ENCODE measurements at places on chromosomes 2 and 18.

- DNase-seq, result no peak
- H3K27me3 ChIP-seq, result peaks cover 66% of the 10 kb centered on the region
- H3K4me1 ChIP-seq, result peaks cover 8% of the 10 kb centered on the region
- no peak overlapping the region for H3K4me3 ChIP-seq
- no peak overlapping the region for H3K27ac ChIP-seq
- no peaks in the 10 kb centered on the region for H3K36me3 ChIP-seq
Measured at GRCh38 chr18:49617865-49618264, 56.0 kb downstream of the LIPG start.

- peak; percentile 23 for DNase-seq
- H3K36me3 ChIP-seq, result no peaks in the 10 kb centered on the region
- no peak overlapping the region for H3K27ac ChIP-seq
- H3K4me3 ChIP-seq, result no peak overlapping the region
Measured at GRCh38 chr18:21735452-21736015, 5.1 kb upstream of the MIB1 start.

- no peaks in the 10 kb centered on the region for H3K4me1 ChIP-seq
- DNase-seq, result no peak
- H3K36me3 ChIP-seq, result peaks cover 18% of the 10 kb centered on the region
- no peak overlapping the region for H3K27ac ChIP-seq
Measured at GRCh38 chr2:232741294-232741693, 35.1 kb downstream of the KCNJ13 start.

DNA sequence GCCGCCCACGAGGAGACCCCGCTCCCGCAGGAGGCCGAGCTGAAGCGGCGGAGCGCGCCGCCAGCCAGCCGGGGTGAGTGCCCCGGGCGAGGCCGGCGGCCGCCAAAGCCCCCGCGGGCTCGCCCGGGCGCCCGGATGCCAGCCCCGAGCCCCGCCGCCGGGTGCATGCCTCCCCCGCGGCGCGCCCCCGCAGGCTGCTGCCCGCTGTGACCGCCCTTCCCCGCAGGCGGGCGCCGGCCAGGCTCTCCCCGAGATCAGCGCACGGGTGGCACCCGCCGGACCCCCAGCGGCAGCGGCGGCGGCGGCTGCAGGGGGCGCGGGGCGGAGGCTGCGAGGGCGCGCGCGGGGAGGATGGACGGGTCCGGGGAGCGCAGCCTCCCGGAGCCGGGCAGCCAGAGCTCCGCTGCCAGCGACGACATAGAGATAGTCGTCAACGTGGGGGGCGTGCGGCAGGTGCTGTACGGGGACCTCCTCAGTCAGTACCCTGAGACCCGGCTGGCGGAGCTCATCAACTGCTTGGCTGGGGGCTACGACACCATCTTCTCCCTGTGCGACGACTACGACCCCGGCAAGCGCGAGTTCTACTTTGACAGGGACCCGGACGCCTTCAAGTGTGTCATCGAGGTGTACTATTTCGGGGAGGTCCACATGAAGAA is 470 bp downstream of the KCNF1 start:
- peaks cover 53% of the 10 kb centered on the region for H3K27me3 ChIP-seq
- peak overlapping the region; percentile 60 for H3K4me3 ChIP-seq
- no peak overlapping the region for H3K27ac ChIP-seq
- H3K36me3 ChIP-seq, result no peaks in the 10 kb centered on the region
- peaks cover 10% of the 10 kb centered on the region for H3K4me1 ChIP-seq
- no peak for DNase-seq

DNA sequence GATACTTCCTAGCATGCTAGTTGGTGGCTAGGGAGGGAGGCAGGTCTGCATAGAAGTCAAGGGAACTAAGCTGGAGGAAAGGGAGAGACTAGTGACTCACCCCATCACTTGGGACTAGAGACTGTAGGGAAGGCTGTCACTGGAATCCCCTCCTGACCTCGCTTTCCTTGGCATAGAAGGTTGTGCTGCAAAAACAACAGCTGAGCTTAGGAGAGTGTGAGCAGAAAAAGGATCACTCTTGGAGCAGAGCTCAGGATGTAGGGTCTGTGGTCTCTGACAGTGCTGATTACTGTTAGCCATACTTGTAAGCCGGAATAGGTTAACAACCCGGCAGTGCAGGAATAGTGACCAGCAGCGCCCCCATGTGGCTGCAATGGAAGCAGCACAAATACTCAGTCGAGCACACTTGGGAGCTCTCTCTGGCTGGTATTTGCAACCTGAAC is 66.9 kb upstream of the SMAD2 start:
- no peak for DNase-seq
- H3K4me1 ChIP-seq, result peaks cover 7% of the 10 kb centered on the region
- H3K4me3 ChIP-seq, result no peak overlapping the region
- H3K27ac ChIP-seq, result no peak overlapping the region

- no peaks in the 10 kb centered on the region for H3K4me1 ChIP-seq
- no peak overlapping the region for H3K4me3 ChIP-seq
- no peak for DNase-seq
- no peaks in the 10 kb centered on the region for H3K36me3 ChIP-seq
Measured at GRCh38 chr2:6497048-6497447, 368.7 kb downstream of the CMPK2 start.

GRCh38 chr18:68803356-68803755 is 5.5 kb downstream of the CCDC102B start:
- H3K27me3 ChIP-seq, result no peaks in the 10 kb centered on the region
- no peaks in the 10 kb centered on the region for H3K36me3 ChIP-seq
- peak overlapping the region; percentile 59 for H3K27ac ChIP-seq

DNA sequence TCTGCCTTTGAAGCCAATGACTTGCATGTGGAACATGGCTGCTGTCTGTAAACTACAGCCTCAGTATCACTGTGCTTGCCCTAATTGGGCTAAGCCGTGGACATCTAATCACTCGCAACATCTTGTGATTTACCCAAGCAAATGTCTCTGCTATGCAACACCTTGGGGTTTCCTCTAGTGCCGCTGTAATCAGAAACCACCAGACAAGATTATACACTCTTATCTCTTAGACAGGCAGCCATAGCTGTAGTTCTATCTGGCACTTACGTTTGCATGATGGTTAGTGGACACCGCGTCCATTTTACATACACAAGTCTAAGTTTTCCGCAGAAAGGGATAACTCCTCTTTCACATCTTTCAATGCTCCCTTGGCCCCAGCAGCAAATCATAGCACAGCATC is 204.3 kb upstream of the CCDC68 start:
- no peaks in the 10 kb centered on the region for H3K4me1 ChIP-seq
- no peak for DNase-seq
- H3K27me3 ChIP-seq, result no peaks in the 10 kb centered on the region
- no peak overlapping the region for H3K4me3 ChIP-seq
- no peak overlapping the region for H3K27ac ChIP-seq
- no peaks in the 10 kb centered on the region for H3K36me3 ChIP-seq

- no peak overlapping the region for H3K4me3 ChIP-seq
- H3K27ac ChIP-seq, result no peak overlapping the region
- no peaks in the 10 kb centered on the region for H3K36me3 ChIP-seq
Measured at GRCh38 chr2:75022516-75022915, 64.1 kb downstream of the POLE4 start.

GRCh38 chr2:120300385-120300784 is 45.6 kb upstream of the INHBB start:
- peaks cover 46% of the 10 kb centered on the region for H3K36me3 ChIP-seq
- no peak overlapping the region for H3K27ac ChIP-seq
- no peaks in the 10 kb centered on the region for H3K27me3 ChIP-seq
- no peak for DNase-seq
- H3K4me3 ChIP-seq, result no peak overlapping the region

GRCh38 chr2:2647141-2647541 is 316.1 kb upstream of the MYT1L start:
- DNase-seq, result no peak
- H3K27ac ChIP-seq, result no peak overlapping the region
- H3K4me1 ChIP-seq, result peaks cover 4% of the 10 kb centered on the region
- no peaks in the 10 kb centered on the region for H3K36me3 ChIP-seq
- no peak overlapping the region for H3K4me3 ChIP-seq

DNA sequence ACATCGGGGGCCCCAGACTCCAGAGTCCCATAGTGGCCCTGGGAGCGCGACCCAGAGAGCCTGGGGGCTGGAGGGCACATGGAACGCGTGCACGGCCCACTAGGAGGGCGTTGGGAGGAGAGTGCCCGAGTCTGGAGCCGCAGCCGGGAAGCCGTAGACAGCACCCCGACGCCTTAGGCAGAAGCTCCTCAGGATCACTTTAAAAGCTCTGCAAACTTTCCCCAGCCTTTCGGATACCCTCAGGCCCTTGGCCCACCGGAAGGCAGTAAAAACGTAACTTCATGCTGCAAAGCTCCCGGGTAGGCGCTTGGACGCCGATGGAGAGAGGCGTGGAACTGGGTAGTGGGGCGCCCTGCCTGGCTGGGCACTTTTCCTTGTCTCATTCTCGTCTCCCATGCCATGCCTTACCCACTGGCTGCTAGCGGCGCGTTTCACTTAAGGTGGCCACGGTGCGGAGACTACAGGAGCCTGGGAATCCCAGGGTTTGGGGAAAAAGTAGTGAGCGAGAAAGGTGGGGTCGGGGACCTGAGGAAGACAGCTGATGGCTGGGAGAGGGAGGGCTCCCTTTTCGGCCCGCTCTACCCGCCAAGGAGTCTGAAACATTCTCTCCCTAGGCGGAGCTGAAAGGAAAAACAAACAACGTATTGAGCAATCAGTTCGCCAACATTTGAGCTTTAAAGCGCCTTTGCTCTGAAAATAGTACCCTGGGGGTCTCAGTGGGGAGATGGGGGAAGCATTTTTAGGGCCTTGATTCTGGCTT is 141.8 kb downstream of the MEIS1 start:
- H3K4me3 ChIP-seq, result peak overlapping the region; percentile 66
- no peak overlapping the region for H3K27ac ChIP-seq

DNA sequence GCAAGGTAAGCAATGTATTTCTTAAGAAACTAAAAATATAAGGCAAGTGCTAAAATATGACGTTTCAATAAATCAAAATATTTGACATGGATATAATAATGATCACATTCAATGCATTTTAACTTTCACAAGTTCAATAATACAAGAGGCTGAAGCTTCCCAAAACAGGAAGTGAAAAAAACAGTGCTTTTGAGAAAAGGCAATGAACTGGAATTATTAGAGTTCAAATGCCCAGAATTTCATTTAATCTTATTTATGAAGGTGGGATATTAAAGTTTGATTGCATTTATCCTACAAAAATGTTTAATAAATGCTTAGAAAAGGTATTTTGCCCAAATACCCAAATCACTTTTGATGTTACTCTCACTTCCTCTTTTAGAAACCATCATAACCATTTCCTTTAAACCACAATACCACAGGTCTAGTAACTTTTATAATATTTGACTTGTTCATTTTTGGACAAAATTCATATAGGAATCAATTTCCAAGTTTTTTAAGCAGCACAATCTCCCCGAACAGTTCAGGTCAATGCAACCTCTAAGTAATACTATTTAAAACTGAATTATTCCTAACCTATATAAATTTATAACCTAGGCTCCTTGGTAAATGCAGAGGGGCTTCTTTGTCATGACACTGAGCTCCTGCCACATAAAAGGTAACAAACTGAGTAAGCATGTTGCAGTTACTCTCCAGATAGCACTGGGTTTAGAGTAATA is 2.1 kb downstream of the NCKAP1 start:
- H3K36me3 ChIP-seq, result no peaks in the 10 kb centered on the region
- H3K27ac ChIP-seq, result peak overlapping the region; percentile 98
- no peaks in the 10 kb centered on the region for H3K27me3 ChIP-seq
- no peak for DNase-seq

- peaks cover 22% of the 10 kb centered on the region for H3K4me1 ChIP-seq
- peak overlapping the region; percentile 90 for H3K27ac ChIP-seq
- no peaks in the 10 kb centered on the region for H3K36me3 ChIP-seq
- H3K27me3 ChIP-seq, result no peaks in the 10 kb centered on the region
Measured at GRCh38 chr2:8004250-8004681, 677.6 kb upstream of the ID2 start.

DNA sequence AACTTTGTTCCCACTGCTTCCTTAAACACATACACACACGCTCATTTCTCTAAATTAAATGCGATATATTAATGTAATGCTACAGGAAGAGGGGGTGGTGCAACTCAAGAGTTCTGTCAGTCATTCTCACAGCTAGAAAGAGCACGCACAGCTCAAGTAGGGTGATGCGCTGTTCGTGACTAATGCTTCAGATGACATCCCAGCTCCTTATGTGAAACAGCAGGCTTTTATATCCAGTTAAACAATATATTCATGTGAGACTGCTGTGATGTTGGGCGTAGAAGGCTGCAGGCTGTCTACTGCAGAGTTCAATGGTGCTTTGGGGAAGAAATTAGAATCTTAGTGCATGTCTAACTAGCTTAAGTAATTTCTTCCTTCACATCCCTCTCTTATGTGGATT is 912.6 kb upstream of the FSHR start:
- H3K27me3 ChIP-seq, result no peaks in the 10 kb centered on the region
- H3K4me1 ChIP-seq, result peaks cover 30% of the 10 kb centered on the region
- H3K4me3 ChIP-seq, result no peak overlapping the region
- no peaks in the 10 kb centered on the region for H3K36me3 ChIP-seq
- no peak overlapping the region for H3K27ac ChIP-seq

DNA sequence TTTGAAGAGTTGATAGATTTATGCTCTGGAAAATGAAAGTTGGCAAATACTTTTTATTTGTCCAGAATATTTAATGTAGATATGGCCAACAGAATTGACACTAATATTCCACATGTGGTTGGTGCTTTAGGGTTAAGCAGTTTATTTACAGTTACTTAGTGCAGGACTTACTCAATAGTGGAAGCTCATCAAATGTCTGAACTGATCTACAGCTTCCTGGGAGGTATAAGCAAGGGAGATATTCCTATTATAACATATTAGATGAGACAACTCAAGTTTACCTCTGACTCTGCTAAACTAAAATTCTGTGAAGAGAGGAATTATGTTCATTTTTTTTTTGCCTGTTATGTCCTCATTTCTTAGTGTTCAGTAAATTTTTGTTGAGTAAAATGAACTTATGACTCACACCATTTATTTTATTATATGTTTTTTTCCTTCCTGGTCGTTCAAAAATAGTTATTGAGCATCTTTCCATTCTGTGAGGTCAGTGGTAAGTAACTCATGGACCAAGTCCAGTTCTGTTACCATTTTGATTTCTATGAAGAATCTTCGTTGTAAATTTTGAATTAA is 13.6 kb downstream of the ABI2 start:
- H3K4me3 ChIP-seq, result no peak overlapping the region
- H3K27ac ChIP-seq, result peak overlapping the region; percentile 12
- no peaks in the 10 kb centered on the region for H3K27me3 ChIP-seq
- H3K4me1 ChIP-seq, result peaks cover 57% of the 10 kb centered on the region
- peaks cover 8% of the 10 kb centered on the region for H3K36me3 ChIP-seq
- no peak for DNase-seq

Measured in left ventricle myocardium inferior (tissue), 1 donor.